SW480 (cell line): ENCODE measurements at places on chromosomes 4 and X.

DNA sequence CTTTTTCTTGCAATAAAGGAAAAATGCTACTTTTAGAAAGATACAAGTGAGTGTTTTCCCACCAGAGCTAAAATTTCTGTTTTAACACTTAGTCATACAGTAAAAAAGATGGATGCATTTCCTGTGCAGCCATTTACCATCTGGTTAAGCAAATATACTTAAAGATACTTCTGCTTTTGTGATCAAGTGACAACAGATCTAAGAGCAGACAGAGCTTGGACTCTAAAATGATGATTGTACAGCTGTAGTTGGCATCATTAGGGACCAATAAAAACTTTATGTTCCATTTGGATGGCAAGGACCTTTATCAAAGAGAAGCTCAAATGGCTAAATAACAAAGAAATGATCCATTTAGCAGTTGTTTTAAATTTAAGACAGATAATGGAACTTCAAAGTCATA, 270.8 kb downstream of the FSTL5 start:
- DNase-seq: no peak

DNA sequence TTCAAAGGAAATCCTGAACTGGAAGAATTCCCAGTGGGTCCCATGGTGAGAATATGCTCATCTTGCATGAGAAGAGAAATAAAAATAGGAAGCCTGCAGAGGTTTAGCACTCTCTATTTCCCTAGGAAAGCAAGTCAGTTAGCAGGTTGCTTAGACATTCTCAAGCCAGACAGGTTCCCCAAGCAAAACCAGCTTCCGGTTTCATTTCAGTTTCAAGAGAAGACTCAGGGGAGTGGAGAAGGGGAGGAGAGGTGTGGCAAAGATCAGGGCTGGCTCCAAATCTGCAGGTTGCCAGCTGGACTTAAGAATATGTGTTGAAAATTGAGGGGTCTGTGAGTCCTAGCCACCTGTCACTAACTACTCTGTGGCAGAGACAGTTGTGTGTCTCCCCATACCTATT, 107.5 kb downstream of the CLNK start:
- no peak for DNase-seq

DNA sequence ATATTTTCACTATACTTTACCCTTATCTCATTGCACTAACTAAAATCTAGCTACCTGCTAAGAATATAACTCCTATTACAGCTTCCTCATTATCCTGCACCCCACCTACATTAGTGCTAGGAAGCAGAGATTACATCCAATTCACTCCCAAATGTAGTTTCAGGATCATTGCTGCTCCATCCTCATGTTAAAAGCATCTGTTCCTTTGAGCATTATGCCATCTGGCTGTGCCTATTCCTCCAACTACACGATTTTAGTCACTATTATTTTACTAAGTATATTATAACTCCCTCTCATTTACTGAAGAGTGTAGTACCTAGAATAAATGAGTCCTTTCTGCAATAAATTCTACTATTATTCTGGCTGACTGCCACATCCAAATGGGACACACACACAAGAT, 1586.9 kb downstream of the TECRL start:
- no peak for DNase-seq

- DNase-seq: no peak
Measured at GRCh38 chr4:182564724-182565369, 321.6 kb downstream of the TENM3 start.
